ENCODE measurements at places on chromosomes 6 and 20. TPM values are rescaled to one million over a fixed set of nuclear protein-coding genes. Genes with fewer than 3 reads are reported as not detected.

- ATAC-seq = no peak
These were observed 839.5 kb downstream of the FRK start for GRCh38 chr6:115221198-115221597.

- ATAC-seq = no peak
These were observed 137.0 kb upstream of the HEY2 start for GRCh38 chr6:125612345-125612846.

Gene TINAG
- total RNA-seq = not detected

DNA sequence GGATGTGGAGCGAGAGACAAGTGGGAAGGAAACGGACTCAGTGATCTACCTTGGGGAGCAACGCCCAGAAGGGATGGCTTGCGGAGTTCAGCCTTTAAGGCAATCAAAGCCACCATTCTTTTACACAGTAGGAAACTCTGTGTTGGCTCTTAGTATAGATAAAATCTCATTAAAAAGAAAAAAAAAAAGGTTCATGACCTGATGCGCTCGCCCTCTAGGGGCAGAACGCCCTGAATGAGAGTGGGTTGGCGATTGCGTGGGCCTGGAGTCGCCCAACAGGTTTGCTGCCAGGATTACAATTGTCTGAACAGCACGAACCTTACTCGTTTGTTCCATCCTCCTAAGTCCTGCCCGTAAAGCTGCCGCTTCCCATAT lies 1.2 kb downstream of the TPD52L1 start:
- no peak for ATAC-seq

DNA sequence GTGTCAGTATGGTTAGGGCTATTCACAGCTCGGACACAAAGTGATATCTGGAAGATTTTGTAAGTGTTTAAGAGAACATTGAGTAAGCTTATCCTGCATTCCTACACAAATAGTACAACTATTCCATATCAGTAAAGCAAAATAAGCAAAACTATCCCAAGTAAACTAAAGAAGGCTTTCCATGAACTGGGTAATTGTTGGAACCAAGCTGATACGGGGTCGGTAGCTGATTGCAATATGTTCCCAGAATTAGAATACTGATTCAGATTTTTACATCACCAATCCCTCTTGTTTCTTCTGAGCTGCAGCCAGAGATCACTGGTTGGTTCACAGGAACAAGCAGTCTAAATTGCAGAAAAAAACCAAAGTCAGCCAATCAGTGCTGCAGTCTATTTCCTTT lies 54.1 kb downstream of the CDS2 start:
- ATAC-seq = no peak

- ATAC-seq = no peak
These were observed 219.1 kb upstream of the STXBP5 start for GRCh38 chr6:146985111-146985510.

Data from activated T-helper 17 cell treated with anti-CD3 and anti-CD28 coated beads, Interleukin-2, amount 50 U/mL, for 72 hours (primary cell).